ENCODE measurements at places on chromosomes 12 and 14.

- no peak for DNase-seq
Measured at GRCh38 chr12:114967151-114967550, 283.2 kb upstream of the TBX3 start.

DNA sequence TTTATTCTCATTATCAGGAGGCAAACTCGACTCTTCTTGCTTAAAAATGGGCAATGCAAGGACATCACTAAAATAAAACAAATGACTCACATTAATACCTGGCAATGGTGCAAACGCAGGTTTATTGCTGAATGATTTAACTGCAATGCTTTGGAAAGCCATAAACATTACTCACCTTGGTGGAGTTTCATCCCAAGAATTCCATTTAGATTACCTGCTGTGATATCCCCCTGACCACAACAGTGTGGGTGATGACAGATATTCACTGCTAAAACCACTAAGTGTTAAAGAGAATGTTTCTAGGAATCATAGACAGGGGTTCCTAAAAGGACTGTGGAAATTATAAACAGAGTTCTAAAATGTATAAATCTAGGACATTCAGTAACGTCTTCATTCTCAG, 35.3 kb upstream of the CSRNP2 start:
- DNase-seq: no peak

DNA sequence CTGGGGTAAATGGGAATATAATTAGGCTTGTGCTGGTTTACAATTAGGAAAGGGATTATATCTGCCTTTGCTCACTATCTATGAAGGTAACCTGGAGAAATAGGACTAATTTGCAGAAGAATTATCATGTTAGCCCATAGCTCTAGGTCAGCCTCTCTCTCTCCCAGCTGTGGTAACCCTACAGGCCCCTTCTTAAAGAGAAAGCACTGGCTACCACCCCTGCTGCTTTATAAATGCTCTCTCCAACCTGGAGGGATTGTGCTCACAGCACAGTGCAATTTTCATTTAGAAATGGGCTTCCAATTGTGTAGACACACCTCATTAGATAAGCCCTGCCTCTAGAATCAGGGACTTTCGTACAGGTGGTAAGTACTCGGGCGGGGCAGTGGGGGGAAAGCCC, 22.7 kb upstream of the MGST1 start:
- DNase-seq: no peak

DNA sequence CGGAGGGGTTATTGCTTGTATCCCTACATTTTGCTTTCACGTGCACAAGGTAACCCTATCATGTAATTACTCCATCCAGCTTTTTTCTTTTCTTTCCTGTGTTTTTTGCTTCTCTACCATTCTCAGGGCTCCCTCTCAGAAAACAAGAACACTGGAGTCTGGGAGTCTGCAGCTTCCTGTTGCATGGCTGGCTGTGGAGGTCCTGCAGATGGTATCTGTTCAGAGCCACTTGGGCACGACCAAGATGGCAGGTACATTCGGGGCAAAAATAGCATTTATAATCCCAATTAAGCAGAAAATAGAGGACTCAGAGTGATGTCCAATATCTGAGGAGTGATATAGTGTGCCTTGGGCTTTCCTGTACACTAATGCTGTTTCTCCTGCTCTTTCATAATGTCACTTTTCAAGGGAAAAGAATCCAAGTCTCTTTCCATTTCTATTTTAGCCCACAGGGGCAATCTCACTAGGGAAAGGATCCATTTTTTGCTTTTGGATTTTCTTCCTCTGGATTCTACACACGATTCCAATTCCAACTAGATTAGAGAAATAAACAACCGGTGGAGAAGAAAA, 3.2 kb upstream of the NUMB start:
- DNase-seq: no peak
